Ovary (tissue), 10 donors: ENCODE measurements at places on chromosomes 2 and 18.

- DNase-seq: no peak
These were observed 20.9 kb downstream of the STRADB start for GRCh38 chr2:201472411-201472810.

- DNase-seq: no peak
These were observed 46.9 kb upstream of the UBXN4 start for GRCh38 chr2:135694711-135695110.

DNA sequence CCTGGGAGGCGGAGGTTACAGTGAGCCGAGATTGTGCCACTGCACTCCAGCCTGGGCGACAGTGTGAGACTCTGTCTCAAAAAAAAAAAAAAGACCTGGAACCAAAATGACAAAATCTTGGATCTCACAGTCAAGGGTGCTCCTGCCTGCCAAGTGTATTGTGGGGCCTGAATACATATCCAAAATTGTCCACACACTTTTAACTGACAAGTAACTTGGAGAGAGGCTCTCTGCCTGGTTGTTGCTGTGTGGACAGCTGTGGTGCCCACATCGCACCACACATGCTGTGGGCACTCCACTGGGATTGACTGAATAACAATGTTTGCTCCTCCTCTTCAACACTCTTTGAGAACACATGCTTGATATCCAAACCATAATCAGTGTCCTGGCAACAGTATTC is 117.6 kb upstream of the REV1 start:
- no peak for DNase-seq

GRCh38 chr18:7414459-7414858 is 152.7 kb upstream of the PTPRM start:
- no peak for DNase-seq

DNA sequence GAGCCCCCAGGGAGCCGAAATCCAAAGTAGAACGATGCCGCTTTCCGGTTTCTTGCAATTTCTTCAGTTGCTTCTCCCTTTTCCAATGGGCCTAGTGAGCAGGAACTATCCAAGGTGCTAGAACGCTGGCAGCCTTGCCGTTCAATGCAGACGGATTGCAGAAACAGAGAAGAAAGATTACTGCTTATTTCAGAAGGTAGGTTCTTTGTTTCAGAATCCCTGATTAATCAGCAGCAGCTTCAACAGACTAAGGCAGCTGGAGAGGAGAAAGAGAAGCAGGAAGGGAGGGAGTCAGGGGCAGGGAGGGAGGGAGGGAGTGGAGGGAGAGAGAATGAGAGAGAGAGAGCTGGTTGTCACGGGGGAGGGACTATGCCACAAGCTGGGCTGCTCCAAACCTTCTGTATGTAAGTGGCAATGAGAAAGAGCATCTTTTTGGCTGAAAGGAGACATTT is 576 bp downstream of the NYAP2 start:
- DNase-seq: no peak

GRCh38 chr2:150404147-150404546 is 83.3 kb downstream of the RND3 start:
- DNase-seq: no peak

DNA sequence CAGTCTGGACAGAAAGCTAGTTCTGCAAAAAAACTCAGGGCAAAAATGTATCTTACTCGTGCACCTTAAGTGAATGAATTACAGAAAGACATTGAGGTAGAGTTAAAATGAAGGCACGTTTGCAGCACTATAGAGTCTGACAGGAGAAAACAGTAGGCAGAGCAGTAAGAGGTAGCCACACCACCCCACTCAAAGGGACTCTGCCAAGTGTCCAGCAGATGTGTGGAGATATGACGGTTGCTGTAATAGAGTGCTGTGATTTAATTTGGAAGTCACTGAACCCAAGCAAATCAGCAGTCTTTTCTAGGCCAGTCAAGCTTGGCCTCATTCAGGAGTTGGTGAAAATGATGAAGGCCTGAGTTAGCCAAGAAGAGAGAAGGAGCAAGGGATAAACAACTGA is 464.4 kb downstream of the PTPRM start:
- no peak for DNase-seq

GRCh38 chr2:168457190-168457895 is 1.3 kb downstream of the CERS6 start:
- no peak for DNase-seq

- no peak for DNase-seq
These were observed 82.2 kb downstream of the RAB31 start for GRCh38 chr18:9790261-9790660.

GRCh38 chr18:65093346-65093745 is 657.5 kb upstream of the CDH7 start:
- DNase-seq: no peak

DNA sequence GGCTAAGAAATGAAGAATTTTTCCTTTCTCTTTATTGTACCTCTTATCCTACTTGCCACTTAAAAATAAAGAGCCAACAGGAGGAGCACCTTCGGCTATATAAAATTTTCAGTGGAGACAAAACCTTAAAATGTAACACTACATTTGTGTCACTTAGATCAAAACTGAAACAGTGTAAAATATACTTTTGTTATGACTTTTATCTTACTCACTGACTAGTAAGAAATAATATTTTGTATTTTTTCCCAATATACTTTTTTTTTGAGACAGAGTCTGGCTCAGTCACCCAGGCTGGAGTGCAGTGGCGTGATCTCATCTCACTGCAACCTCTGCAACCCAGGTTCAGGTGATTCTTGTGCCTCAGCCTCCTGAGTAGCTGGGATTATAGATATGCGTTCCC is 28.3 kb downstream of the KCNJ13 start:
- no peak for DNase-seq

DNA sequence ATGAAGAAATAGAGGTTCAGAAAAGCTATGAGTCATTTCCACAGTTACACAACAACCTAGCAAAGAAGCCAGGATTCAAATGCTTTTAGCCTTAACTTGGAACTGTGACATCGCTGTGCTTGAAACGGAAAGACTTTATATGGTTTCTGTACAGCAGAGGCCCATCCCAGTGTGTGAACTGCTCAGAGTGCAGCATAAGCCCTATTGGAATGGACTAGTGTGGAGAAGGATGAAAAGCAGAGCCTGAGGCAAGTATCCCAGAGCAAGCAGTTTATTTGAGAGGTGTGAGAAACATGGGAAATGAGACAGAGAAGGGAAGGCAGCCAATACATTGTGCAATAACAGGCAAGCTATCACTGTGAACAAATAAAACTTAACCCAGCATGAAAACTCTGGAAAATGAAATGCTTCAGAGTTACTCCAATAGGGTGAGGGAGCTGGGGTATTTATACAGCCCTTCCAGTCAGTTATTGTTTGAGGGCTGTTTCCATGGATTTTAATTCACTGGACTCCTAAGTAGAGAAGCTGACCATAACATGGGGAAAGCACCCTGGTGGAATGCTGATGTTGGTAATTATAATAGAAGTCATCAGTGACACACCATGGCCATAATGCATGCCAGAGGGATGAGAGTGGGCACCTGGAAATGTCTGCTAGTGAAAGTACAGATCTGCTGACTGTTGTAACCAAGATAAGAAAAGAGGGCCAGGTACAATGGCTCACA is 254.0 kb upstream of the POU3F3 start:
- no peak for DNase-seq

GRCh38 chr2:219494952-219495530 is 3.6 kb upstream of the GMPPA start:
- DNase-seq: no peak

DNA sequence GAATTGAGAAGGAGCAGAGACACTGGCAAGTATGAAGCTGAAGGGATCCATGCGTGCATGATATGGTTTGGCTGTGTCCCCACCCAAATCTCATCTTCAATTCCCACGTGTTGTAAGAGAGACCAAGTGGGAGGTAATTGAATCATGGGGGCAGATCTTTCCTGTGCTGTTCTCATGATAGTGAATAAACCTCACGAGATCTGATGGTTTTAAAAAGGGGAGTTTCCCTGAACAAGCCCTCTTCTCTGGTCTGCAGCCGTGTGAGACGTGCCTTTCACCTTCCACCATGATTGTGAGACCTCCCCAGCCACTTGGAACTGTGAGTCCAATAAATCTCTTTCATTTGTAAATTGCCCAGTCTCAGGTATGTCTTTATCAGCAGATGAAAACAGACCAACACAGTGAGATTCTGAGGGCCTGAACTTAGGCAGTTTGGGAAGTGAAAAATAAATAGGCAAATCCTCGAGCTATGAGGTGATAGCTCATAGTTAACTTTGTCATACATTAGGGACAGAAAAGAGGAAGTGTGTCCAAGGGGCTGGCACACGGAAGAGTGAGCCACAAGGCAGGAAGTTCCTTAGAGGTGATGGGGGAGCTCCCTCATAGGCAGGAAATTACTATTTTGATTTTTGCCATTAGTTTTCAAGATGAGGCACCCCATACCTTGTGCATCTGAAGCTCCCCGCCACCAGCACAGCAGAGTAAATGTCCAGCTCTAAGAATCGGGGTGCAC is 658.8 kb upstream of the ID2 start:
- DNase-seq: no peak

DNA sequence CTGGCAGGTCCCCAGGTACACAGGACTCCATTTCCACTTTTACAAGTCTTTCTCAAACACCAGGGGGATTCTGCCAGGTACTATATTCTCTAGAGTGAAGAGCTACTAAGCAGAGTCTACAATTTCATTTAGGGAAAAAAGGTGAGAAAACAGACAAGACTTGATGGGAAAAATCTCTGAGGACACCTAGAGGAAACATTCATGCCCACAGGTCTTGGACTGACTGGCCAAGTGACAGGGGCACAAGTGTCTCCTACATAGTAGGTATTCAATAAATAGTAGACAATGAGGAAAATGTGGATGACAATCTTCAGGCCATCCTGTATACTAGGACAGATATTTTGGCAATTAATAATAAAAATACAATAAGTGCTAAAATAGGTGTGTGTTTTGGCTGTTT is 228.6 kb downstream of the CLIP4 start:
- DNase-seq: no peak
